ENCODE measurements at places on chromosomes 11 and 22.
A peak's percentile ranks its signal among the peaks of the same experiment; 100 is the strongest.

GRCh38 chr11:93020248-93021046 lies 51.0 kb downstream of the MTNR1B start:
- peak; percentile 28 for DNase-seq

GRCh38 chr11:19499026-19499669 lies 213.5 kb upstream of the NAV2 start:
- DNase-seq, result no peak

GRCh38 chr11:69721745-69722144 lies 17.9 kb upstream of the FGF19 start:
- peak; percentile 59 for DNase-seq

GRCh38 chr11:29153078-29153477 lies 863.8 kb downstream of the KCNA4 start:
- no peak for DNase-seq

- DNase-seq, result no peak
Observed at GRCh38 chr22:33220476-33221080, 162.4 kb upstream of the SYN3 start.

GRCh38 chr11:73158356-73159051 lies 16.4 kb upstream of the FCHSD2 start:
- DNase-seq, result peak; percentile 48

DNA sequence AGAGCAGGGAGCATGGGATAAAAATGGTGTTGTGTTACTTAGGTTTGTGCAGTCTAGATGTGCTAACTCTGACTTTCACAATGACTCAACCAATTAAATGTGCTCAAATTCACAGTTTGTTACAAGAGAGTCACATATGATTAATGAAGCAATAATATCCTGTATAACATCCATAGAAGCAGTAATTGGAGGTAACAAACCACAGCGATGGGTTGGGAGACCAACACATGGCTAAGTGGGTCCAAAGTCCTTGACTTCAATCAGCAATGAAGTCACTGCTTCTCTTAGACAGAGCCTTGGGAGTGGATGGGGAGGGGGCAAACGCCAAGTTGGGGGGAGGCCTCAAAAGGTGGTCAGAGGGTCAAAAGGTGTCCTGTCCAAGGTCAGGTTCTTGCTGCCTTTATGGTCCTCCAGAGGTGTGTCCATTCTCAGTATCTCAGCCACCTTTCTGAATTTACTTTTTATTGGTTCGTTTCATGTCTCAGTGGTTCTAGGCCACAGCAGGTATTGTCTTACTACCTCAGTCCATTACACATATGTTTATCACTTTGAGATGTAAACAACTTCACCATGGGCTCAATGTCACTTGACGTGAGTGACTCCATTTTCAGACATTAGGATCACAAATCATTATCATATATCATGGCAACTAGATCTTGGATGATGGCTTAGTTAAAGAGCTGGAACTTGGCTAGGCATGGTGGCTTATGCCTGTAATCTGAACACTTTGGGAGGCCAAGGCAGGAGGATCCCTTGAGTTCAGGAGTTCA lies 32.4 kb downstream of the SLN start:
- no peak for DNase-seq

- DNase-seq, result no peak
Observed at GRCh38 chr22:45248832-45249561, 8.3 kb upstream of the KIAA0930 start.

GRCh38 chr11:68204402-68204801 lies 8.7 kb downstream of the KMT5B start:
- DNase-seq, result no peak

DNA sequence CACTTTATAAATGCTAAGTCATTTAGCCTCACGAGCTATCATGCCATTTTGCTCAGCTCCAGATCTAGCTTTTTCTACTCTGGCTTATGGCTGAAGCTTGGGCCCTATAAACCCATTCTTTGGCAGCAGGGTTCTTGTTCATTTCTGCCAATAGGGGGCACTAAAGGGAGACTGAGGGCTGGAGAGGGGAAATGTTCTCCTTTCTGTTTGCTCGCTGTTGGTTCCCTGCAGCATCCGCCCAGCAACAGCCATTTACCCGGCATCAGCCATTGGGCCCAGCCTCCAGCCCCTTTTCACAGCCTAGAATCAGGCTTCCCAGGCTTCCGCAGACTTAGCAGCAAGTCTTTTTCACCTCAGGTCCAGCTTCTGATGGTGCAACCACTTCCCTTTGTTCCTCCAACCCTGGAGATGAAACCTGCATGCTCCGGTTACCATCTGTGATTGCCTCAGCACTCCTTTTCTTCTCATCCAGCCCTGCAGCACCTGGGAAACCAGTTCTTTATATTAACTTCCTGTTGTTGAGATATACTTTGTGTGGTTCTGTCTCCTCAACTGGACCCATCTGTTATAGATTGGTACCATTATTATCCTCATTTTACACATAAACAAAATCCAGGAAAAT lies 4.2 kb upstream of the ME3 start:
- peak; percentile 39 for DNase-seq

GRCh38 chr11:17412488-17413180 lies 24.2 kb upstream of the KCNJ11 start:
- no peak for DNase-seq

- no peak for DNase-seq
Observed at GRCh38 chr22:43535741-43536140, 123.9 kb downstream of the MPPED1 start.

DNA sequence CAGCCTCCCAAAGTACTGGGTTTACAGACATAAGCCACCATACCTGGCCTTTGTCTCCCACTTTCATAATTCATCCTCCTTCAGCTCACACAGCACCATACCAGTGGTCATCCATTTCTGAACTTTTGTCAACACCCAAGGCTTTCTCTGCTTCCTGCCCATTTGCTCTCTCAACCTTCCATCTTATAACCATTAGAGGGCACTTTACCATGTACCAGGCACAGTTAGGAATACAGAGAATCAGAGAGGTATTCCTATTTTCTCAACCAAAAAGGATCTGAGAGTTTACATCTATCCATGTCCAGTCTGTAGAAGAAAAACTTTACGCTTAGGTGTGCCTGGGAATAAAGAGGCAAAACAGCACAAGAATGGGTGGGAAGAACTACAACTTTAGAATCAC lies 397.6 kb downstream of the BUD13 start:
- no peak for DNase-seq
